Pons (tissue), 1 donor: ENCODE measurements at places on chromosomes 2 and 18.

DNA sequence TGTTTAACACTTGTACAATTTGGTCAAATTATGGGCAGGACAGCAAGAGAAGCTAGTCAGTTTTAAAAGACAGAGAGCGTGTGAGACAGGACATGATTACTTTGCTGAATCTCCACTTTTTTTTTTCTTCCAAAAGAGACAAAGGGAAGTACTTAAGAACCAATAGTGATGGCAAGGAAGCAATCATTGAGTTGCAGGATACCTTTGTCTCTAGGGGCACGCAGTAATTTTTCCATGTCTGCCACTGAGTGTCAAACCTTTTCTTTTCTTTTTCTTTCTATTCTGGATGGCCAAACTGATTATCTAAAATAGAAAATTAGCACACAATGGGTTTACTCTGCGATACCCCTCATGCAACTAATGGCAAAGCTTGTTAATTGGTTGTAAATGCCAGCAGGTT, 533.0 kb downstream of the PLCL1 start:
- DNase-seq: no peak

GRCh38 chr2:96930351-96931010, 55.9 kb downstream of the FAM178B start:
- no peak for DNase-seq

DNA sequence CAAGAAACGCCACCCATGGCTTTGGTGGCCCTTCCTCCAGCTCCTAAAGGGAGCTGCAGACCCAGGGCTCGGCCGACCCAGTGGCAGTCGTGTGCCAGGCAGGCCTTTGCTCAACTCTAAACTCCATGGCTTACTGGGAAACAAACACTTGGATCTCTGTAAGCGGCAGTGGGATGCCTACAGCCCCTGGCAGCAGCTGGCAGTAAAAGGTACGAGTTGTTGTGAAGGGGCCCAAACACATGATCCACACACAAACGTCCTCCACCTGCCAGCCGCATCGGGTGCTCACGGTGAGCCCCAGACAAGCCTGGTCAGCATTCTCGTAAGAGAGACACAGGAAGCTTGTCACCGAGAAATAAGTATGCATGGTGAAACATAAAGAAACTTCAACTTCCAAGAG, 214.9 kb downstream of the MGAT5 start:
- DNase-seq: no peak

DNA sequence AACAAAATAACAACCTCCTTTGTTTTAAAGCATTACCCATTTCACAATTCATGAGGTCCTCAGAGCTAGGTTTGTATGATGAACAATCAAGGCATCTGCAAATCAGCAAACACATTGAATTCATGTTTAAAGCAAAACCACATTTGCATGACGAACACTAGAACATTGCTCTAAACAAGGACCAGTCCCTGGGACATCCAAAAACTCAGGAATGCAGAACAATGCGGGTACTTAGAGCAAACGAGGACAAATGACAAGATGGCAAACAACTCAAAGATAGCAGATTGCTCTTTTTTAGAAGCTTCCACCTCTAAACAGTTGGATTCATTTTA, 45.7 kb upstream of the RALBP1 start:
- DNase-seq: peak; percentile 18

GRCh38 chr2:236899146-236899545, 186.5 kb upstream of the COPS8 start:
- DNase-seq: no peak
